ENCODE measurements at places on chromosomes 11 and 22.

DNA sequence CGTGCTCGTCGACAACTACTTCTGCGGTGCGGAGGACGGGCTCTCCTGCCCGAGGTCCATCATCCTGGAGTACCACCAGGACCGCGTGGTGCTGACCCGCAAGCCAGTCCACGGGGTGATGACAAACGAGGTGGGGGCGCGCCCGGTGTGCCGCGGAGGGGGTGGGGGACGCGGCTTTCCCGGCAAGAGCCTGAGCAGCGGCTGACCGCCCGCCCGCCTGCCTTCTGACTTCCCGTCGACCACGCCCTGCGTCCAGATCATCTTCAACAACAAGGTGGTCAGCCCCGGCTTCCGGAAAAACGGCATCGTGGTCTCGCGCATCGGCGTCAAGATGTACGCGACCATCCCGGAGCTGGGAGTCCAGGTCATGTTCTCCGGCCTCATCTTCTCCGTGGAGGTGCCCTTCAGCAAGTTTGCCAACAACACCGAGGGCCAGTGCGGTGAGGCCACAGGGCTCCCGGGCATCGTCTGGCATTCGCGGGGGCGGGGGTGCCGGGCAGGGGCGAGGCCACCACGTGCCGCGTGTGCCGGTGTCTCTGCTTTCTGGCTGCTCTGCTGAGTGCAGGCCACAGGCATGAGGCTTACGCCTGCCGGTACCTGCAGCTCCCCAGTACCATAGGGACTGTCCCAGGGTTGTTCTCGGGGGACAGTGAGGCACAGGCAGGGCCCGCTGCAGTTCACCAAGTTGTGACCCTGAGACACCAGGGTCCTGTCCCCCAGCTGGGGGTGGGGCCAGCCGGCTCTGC lies 28.5 kb upstream of the MUC5B start:
- no peak for DNase-seq

- DNase-seq: no peak
Measured at GRCh38 chr22:36965696-36966095, 52.3 kb downstream of the CSF2RB start.

- no peak for DNase-seq
Measured at GRCh38 chr11:2526808-2527381, 82.1 kb downstream of the KCNQ1 start.

DNA sequence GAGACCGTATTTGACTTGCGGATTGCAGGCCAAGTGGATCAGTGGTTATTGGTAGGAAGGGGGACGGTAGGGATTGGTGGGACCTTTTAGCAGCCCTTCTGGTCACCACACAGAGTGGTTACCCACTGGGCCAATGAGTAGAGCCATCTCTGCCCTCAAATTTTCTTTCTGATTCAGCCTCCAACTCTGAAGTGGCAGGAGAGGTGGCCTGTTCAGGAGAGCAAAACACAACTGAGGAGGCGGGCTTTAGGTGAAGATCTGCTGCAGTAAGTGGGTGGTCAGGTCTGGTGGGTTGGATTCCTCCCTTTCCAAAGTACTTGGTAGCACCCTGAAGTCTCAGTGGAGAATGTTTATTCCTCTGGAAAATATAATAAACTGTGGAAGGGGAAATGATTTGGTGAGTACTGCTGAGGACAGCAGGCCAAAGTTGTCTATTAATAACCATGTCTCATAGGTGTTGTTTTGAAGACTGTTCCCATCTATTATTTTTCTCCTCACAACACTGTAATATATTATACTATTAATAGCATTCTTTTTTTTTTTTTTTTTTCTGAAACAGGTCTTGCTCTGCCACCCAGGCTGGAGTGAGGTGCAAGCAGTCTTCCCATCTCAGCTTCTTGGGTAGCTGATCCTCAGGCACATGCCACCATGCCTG lies 1.5 kb downstream of the MISFA start:
- DNase-seq: no peak

- DNase-seq: no peak
Measured at GRCh38 chr11:73200256-73200655, 17.8 kb upstream of the P2RY2 start.

DNA sequence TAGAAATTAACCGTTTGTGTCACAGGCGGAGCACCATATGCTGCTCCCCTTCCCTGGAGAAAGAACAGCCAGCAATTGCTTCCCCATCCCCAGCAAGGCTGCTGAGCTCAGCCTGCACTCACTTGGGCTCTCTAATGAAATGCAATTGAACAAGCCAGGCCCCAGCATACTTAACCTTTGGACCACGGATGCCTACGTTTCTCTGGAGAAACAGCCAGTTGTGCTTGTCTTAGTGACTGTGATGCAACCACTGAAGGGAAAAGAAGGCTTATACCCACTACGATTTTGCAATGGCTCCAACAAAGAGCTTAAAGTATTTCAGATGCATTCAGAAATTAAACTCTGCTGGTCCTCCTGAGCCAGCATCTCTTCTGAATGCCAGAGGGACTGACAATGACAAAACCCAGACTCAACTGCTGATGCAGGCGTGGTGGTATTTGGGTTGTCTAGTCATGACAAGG lies 51.3 kb upstream of the SESN3 start:
- no peak for DNase-seq

DNA sequence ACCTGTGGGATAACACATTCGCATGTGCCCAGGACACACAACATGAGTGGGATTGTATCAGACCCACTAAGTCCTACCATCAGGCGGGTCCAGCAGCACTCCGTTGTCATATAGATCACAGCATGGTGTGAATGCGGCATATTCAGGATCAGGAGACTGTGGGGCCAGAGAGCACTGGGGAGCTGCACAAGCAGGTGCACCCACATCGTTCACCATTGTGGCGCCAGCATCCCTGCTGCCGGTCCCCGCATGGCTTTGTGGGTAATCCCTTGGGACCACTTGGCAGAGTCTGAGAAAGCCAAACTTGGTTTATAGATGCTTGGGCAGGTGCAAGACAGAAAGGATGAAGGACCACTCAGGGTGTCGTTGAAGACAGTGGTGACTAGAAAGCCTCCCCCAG lies 201.6 kb upstream of the B3GAT1 start:
- no peak for DNase-seq

- DNase-seq: no peak
Measured at GRCh38 chr22:25564979-25565677, 653 bp downstream of the GRK3 start.

DNA sequence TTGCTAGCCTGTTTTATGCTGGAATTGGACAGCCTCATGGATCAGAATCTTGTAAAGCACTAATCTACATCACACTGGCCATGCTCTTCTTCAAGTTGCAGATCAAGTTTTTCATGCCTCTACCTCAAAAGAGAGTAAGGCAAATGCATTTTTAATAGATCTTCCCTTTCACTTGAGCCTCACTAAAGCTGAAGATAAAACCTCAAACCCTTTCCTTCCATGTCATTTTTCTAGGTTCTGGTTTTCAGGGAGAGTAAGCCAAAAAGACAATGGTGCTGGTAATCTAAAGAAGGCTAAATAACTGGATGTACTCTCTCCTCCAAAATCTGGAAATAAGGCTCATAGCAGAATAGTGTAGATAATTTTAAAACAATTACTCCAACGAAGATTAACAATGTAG lies 28.3 kb downstream of the POU2AF1 start:
- no peak for DNase-seq

GRCh38 chr11:57288771-57289579 lies 35.8 kb downstream of the TNKS1BP1 start:
- no peak for DNase-seq

DNA sequence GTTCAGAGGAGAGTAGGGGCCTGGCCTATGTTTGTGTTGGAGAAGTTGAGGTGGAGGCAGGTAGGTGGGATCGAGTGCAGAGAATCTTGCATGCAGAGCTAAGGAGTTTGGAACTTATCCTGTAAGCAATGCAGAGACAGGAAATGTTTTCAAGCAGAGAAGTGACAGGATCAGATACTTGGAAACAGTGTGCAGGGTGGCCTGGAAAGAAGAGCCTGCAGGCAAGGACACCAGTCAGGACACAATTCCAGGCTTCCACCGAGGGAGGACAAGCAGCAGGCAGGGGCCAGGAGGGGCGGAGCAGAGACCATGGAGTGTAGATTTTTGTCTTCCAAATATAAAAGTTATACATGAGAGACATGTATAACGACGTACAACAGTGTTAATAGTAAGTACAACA lies 26.9 kb upstream of the CECR2 start:
- no peak for DNase-seq

GRCh38 chr22:42837556-42837955 lies 19.5 kb downstream of the ARFGAP3 start:
- DNase-seq: no peak

DNA sequence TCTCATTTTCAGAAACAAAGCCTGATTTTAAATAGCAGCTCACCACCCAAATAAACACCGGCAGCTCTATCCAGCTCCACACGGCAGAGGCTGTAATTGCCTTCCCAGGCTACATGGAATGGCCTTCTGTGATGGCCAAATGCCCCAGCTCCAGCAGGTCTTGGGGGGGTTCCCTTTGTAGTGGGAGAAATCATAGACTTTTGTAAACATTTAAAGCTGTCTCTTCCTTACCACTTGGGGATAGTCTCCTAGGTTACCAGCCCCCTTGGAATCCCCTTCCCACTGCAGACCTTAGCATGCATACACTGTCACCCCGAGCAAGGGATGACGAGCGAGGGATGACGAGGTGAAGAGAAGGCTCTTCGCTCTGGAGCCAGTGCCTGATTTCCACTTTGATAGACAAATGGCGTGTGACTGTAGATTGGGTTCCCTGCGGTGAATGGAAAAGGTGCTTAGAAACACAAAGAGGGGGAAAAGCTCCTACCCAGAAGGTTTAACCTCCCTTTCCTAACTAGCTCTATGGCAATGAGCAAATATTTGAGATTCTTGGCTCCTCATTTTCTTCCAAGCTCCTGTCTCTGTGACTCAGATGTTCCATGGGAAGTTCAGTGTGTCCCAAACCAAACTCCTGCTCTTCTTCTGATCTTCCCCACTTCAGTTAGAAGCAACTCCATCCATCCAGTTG lies 108.0 kb upstream of the CADM1 start:
- DNase-seq: no peak

- DNase-seq: no peak
Measured at GRCh38 chr11:92482492-92483060, 258.0 kb downstream of the FAT3 start.

DNA sequence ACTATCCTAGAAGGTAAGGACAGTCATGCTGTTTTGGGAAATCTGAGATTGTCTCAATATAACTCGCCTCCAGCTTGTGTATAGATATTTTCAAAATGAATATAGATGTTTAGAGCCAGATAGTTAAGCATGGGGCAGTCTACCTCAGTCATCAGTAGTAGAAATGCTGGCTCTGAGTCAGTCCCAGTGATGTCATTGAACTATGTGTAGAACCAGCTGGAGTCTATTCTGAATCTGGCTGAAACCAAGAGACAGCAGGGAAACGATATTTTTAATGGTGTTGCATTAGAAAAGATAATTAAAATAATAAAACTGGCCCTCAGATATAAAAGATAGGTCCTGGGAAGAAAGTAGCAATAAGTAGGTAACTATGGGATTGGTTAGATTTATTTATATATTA lies 25.9 kb downstream of the PIWIL4 start:
- DNase-seq: no peak

DNA sequence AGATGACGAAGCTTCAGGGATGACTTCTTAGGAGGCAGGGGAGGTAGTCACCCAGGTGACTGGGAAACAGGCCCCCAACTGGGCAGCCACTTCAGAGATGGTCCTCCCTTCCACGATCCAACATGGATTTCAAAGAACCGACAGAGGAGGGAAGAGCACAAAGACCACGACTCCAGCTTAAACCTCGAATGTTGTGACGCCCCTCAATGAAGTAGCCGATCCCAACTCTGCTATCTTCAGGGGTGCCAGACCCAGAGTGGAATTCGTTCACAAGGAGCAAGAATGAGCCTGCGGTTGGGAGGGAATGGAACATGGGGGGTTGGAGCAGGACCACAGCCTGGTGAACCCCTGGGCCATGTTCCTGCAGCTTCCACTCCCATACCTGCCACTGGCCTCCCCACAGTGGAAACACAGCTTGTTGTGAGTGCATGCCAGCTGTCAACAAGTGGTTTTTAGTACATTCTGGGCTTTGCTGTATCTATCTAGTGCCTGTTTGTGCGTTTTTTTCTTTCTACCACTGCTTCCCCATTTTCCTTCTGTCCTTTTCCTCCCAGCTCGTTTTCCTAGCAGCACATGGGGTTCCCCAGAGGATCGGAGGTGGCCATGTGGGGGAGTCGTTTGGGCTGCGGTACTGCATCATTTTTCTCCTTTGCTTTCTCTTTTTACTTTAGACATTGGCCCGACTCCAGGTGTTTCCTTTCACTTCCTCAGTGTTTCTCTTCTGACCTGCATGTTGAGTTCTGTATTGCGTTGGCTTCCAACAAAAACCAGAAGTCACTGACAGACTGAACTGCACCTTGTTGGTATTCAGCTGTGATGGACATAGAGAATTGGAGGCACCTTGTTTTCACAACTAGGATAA lies 65.8 kb downstream of the MORC2 start:
- DNase-seq: no peak

DNA sequence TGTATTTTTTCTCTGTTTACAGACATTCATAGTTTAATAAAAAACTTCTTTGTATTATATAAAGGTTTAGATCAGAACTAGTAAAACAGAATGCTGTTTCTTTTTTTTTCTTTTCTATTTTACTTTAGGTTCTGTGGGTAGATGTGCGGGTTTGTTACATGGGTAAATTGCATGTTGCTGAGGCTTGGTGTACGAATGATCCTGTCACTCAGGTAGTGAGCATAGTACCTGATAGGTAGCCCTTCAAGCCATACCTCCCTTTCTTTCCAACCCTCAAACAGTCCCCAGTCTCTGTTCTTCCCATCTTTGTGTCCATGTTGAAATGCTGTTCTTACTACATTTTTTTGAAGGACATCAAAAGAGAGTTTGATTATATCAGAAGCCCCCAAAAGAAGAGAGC lies 3.2 kb downstream of the ATM start:
- no peak for DNase-seq

GRCh38 chr11:283405-284104 lies 5.3 kb downstream of the NLRP6 start:
- no peak for DNase-seq

- no peak for DNase-seq
Measured at GRCh38 chr11:45141171-45141570, 5.3 kb upstream of the PRDM11 start.

DNA sequence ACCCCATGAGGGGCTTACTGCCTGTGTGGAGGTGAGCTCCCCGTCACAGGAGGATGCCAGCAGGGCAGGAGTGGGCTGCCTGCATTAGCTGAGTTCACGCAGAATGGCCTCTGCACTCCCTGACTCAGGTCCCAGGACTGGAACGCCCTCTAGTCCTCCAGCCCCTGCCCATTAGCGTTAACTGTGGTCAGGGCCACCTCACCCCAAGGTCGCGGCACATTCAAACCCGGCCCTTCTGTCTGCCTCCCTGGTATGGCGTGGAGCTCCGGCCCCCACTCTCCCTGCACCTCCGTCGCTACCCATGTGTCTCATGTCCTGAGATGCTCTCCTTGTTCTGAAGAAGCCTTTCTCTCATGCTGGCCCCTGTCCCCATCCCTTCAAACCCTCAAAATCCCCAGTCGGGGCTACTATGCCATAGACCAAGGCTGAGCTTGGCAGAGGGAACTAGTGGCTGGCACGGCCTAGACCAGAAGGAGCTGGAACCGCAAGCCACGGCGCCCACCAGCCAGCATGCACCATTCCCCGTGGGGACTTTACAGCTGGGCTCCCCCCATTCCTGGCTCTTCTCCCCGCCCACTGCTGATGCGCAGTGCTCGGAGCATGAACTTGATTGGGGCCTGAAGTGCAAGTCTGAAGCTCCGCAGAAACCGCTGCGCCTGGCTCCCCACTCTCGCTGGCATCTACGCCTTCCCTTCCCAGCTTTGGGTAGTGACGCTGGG lies 79.5 kb upstream of the RTL6 start:
- no peak for DNase-seq

GRCh38 chr11:93585758-93586157 lies 42.6 kb upstream of the SMCO4 start:
- no peak for DNase-seq

- no peak for DNase-seq
Measured at GRCh38 chr22:26452236-26453016, 23.4 kb downstream of the ASPHD2 start.
